Kidney (tissue), 22 donors: ENCODE measurements at places on chromosomes 4 and X. TPM values are rescaled to one million over a fixed set of nuclear protein-coding genes. Genes with fewer than 3 reads are reported as not detected.

GRCh38 chrX:132742246-132742645 is 216.2 kb downstream of the HS6ST2 start:
- no peak overlapping the region for H3K27ac ChIP-seq
- peaks cover 6% of the 10 kb centered on the region for H3K27me3 ChIP-seq
- no peaks in the 10 kb centered on the region for H3K4me1 ChIP-seq
- no peak overlapping the region for H3K4me3 ChIP-seq
- no peaks in the 10 kb centered on the region for H3K36me3 ChIP-seq

DNA sequence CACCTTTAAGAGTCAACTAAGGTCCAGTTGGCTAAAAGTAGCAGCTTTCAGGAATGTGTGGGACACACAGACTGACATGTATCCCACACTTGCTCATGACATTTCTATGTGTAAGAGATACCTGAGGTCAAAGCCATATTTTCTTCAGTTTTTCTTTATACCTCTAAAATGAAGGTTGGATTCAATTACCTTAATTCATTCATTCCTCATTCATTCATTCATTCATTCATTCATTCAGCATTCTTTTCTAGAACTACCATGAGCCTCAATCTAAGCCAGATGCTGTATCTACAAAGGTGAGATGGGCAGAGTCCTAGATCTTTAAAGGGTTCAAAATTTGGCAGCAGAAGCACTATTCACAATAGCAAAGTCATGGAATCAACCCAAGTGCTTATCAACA is 139.7 kb upstream of the MAP3K15 start:
- H3K4me3 ChIP-seq, result no peak overlapping the region
- H3K36me3 ChIP-seq, result no peaks in the 10 kb centered on the region
- H3K27me3 ChIP-seq, result no peaks in the 10 kb centered on the region
- H3K27ac ChIP-seq, result no peak overlapping the region
- DNase-seq, result no peak
- H3K4me1 ChIP-seq, result no peaks in the 10 kb centered on the region

The CASK gene
- 58.9 TPM for total RNA-seq

- H3K27me3 ChIP-seq, result no peaks in the 10 kb centered on the region
- H3K4me1 ChIP-seq, result no peaks in the 10 kb centered on the region
- DNase-seq, result no peak
- no peak overlapping the region for H3K4me3 ChIP-seq
- no peak overlapping the region for H3K27ac ChIP-seq
Measured at GRCh38 chr4:181345931-181346330, 897.3 kb upstream of the TENM3 start.

The TRMT10A gene
- 4.3 TPM for total RNA-seq

GRCh38 chr4:25253071-25253445 is 19.2 kb downstream of the PI4K2B start:
- no peaks in the 10 kb centered on the region for H3K4me1 ChIP-seq
- peaks cover 7% of the 10 kb centered on the region for H3K36me3 ChIP-seq
- H3K27me3 ChIP-seq, result no peaks in the 10 kb centered on the region
- DNase-seq, result no peak
- no peak overlapping the region for H3K4me3 ChIP-seq
- H3K27ac ChIP-seq, result no peak overlapping the region

The PNMA6F gene
- total RNA-seq, result not detected

DNA sequence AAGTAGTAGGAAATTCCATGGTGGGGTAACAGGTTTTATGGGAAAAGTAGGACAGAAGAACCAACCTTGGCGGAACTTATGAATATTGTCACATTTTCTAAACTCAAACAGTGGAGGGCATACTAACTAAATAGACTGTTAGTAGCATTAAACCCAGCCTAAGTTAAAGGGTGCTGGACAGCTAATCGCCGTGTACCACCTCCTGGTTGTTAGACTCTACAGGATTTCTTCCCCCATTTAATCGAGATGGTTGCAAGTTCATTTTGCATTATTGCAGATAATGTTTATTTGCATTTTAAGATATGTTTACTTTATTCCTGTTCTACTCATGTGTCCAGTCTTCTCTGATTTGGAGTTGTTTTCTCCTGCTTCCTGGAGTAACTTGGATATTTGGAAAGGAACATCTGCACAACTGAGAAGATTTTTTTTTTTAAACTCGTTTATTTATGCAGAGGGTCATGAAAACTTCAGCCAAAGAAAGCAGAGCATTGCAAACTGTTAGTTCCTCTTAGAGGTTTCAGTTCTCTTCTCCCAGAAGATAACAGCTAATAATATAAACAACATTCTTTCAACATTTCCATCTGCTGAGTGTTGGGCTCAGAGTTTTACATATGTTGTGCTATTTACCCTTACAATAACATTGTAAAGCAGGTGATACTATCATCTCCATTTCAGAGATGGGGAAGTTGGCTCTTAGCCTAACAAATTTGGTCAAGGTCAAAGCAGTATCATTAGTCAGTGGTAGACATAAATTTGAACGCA is 51.5 kb upstream of the TBC1D9 start:
- DNase-seq, result no peak
- no peaks in the 10 kb centered on the region for H3K36me3 ChIP-seq
- no peaks in the 10 kb centered on the region for H3K27me3 ChIP-seq
- H3K27ac ChIP-seq, result no peak overlapping the region

DNA sequence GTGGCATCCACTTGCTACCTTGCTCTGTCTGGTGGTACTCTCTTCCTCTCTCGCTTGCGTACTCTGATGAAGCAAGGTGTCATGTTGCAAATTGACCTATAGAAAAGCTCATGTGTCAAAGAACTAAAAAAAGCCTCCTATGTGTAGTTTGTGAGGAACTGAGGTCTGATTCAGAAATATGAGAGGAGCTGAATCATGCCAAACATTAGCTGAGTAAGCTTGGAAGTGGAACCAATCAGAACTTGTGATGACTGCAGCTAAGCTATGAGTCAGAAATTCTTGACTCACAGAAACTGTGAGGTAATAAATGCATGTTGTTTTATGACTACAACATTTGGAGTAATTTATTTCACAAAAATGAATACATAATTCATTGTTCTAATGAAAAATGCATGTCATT is 2138.8 kb downstream of the PCDH7 start:
- no peaks in the 10 kb centered on the region for H3K4me1 ChIP-seq
- no peak for DNase-seq
- no peaks in the 10 kb centered on the region for H3K27me3 ChIP-seq
- H3K27ac ChIP-seq, result no peak overlapping the region
- no peak overlapping the region for H3K4me3 ChIP-seq

DNA sequence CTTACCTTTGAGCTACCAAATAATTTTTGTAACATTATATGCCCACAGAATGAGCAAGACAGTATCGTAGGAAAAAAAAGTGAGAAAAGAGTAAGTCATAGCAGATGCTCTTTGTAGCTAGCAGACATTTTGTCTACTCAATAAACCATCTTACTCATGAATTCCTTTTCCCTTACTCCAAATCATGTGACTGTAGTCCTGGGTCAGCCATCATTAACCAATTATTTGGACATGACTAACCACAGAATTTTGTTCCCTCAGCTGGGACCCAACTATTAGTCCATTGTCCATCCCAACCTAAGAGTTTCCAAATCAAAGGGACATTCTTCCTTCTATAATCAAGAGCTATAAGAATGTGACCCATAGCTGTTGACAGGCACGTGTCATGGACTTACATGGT is 11.4 kb downstream of the UBE2D3 start:
- H3K27ac ChIP-seq, result no peak overlapping the region
- H3K4me1 ChIP-seq, result no peaks in the 10 kb centered on the region
- no peaks in the 10 kb centered on the region for H3K36me3 ChIP-seq
- DNase-seq, result no peak
